ENCODE measurements at places on chromosomes 16 and 17. TPM values are rescaled to one million over a fixed set of nuclear protein-coding genes. Genes with fewer than 3 reads are reported as not detected.

Gene NOMO2
- 109 TPM for total RNA-seq

Gene KRTAP2-3
- total RNA-seq = not detected

Gene BAIAP3
- total RNA-seq = 2.0 TPM

Gene NLRC5
- total RNA-seq = not detected

Gene ZNF598
- 72.1 TPM for total RNA-seq

DNA sequence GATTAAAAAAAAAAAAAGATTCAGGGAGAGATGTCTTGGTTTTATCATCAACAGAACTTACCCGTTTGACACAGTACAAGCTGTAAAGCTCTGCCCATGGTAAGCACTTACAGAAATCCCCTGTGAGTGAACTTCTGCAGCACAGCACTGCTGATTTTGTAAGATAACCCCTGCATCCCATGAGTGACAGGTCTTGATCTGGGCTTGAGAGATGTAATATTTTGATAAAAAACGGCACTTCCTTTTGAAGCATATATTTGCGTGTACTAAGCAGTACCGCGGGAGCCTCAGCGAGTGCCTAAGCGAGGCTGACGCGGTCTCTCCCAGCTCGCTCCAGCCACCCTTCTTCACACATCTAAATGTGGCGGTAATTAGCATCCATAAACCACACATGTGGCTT lies 50.5 kb downstream of the IKZF3 start:
- no peak for DNase-seq

DNA sequence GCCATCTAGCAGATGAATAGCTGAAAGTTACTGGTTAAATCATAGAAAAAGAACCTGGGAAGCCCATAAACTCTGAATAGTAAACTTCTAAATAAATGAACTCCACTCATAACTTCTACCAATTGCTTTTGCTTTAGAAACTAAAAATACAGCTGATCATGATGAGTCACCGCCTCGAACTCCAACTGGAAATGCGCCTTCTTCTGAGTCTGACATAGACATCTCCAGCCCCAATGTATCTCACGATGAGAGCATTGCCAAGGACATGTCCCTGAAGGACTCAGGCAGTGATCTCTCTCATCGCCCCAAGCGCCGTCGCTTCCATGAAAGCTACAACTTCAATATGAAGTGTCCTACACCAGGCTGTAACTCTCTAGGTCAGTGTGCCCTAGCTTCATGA lies 9.7 kb downstream of the KAT7 start:
- DNase-seq = no peak

DNA sequence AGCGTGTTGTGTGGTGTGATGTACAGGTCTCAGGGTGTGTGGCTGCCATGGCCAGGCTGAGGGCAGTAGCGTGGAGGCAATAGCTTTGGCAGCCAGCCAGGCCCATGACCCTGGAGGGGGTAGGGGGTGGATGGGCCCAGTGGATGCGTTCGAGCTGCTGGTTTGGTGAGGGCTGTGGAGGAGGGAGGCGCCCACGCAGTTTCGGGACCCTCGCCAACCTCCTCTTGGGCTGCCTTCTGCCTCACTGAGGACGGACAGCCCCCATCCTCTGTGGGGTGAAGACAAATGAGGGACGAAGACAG lies 238.6 kb upstream of the GSE1 start:
- DNase-seq = peak; percentile 49

DNA sequence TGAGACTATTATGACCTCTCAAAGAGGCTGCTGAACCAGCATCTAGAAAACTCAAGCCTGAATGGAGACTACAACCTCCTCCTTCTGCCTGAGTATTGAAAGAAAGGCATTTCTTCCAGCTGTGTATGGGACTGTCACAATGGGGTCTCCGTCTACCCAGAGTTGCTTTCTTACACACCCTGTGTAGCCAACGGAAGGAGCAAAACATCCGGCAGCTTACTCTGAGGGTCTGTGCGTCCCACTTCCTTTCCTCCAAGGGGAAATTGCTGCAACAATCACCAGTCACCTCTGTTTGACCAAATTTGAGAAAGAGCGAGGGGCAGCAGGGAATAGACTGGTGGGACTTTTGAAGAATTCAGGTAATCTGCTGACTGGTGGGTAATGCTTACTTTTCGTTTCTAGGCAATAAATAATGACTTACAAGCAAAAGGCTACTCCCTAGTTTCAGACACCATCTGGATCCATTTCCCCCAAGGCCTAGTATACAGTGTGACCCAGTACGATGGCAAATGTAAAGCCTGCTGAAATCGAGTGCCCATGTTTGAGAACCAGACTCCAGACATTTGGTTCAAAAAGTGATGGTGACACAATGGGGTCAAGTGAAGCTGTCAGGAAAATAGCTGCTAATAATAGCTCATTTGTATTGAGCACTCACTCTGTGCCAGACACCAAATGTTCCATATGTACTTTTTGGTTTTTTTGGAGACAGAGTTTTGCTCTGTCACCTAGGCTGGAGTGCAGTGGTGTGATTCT lies 81.7 kb downstream of the YPEL2 start:
- DNase-seq = peak; percentile 61

- DNase-seq = peak; percentile 46
Observed at GRCh38 chr17:27649929-27650328, 18.9 kb downstream of the LGALS9 start.

GRCh38 chr16:20799599-20799998 lies 6.7 kb downstream of the ERI2 start:
- DNase-seq = peak; percentile 21

- no peak for DNase-seq
Observed at GRCh38 chr17:2847381-2848333, 51.4 kb downstream of the RAP1GAP2 start.

DNA sequence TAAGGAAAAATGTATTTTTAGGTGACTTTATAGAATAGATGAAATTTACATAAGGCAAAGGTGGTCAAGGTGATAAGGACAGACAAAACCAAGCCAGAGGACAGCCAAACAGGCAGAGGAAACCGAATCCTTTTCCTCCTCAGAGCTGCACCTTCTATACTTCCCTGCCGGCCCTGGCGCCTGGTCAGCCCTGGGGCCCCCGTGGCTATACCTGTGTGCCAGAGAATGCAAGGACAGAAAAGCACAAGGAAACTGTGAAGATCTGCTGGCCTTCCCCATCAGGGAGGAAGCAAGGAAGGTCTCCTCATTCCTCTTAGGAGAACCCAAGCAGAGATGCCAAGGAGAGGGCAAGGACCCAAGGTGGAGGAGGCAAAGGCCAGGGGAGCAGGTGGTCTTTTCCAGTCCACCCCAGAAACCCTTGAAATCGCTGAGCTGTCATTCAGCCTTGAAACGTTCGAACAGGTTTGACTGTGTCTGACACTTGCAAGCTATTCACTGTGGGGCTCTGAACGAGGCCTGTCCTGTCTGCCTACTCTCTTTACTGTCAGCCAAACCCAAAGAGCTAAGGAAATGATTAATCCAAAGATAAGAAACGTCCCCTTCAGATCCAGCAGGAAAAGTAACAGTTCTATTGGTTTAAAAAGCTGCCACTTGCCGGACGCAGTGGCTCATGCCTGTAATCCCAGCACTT lies 114.4 kb downstream of the XYLT1 start:
- DNase-seq = no peak

DNA sequence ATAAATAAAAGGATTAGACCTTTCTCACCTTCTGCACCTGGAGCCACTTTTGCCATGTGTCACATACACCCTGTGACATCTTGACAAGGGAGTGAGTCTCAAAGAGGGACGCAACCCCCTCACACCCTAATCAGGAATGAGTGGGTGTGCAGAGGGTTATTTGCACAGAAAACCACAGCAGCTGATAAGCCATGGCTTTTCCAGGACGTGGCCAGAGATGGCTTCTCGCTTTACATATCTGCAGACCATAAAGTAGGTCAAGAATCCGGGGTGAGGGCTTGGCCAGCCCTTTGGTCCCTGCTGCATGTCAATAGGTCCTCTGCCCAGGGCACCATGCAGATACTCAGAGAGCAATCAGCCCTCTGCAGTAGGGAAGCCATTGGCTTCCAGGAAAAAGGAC lies 2.4 kb upstream of the CD300LF start:
- no peak for DNase-seq

DNA sequence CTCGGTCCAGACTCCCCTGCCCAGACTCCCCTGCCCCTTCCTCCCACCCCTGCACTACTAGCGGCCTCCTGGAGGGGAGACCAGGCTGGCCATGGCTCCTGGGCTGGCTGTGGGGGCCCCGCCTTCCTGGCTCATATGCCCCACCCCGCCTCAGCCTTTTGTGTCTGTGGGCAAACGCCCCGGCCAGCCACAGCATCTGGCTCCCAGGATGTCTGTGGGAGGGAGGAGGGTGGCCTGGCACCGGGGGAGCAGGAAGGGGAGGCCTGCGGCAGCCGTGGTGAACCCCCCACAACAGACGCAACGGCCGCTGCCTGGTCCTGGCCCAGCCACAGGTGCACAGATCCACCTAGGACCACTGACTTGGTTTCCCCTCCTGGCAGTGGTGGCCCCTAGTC lies 32.9 kb downstream of the BAHCC1 start:
- DNase-seq = no peak

- no peak for DNase-seq
Observed at GRCh38 chr16:22888791-22889190, 74.8 kb downstream of the HS3ST2 start.

- DNase-seq = peak; percentile 22
Observed at GRCh38 chr16:72910875-72911274, 137.1 kb downstream of the ZFHX3 start.

DNA sequence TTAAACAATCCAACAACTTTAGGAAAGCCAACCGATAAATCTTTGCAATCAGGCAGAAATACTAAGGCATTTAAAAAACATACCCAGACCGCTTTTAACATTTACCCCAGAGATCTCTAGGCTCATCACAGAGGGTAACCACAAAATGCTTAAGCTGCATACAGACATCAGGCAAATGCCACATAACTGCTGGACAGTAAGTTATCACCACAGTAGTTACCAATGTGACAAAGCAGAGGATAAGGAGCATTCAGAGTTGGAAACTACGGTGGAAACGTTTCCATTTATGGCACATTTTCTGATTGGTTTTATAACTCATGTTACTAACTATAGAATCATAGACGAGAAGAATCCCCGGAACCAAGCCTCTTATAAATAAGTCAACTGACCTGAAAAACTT lies 77.5 kb downstream of the KANSL1 start:
- DNase-seq = no peak

DNA sequence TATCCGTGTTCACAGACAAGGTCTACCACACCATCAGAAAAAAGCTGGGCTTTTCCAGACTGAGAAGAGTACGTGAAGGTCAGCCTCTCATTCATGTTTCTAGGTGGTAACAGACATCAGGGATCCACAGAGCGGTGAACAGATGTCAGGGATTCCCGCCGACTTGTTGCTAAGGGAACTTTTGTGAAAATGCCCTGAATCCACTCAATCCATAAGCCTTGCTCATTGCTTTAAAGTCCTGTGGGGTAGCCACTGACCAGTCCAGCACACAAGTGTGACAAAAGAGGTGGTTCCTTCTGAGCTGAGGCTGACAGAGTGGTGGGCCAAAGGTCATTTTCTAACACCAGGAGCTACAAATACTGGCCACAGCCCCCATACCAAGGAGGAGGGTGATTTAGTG lies 5.9 kb downstream of the GAS7 start:
- DNase-seq = no peak

- no peak for DNase-seq
Observed at GRCh38 chr17:52754838-52755237, 596.3 kb upstream of the CA10 start.

GRCh38 chr16:77273-77806 lies 685 bp upstream of the MPG start:
- no peak for DNase-seq

- DNase-seq = no peak
Observed at GRCh38 chr17:49294122-49294521, 63.5 kb upstream of the PHOSPHO1 start.

- DNase-seq = no peak
Observed at GRCh38 chr17:63530557-63531021, 7.4 kb downstream of the KCNH6 start.

DNA sequence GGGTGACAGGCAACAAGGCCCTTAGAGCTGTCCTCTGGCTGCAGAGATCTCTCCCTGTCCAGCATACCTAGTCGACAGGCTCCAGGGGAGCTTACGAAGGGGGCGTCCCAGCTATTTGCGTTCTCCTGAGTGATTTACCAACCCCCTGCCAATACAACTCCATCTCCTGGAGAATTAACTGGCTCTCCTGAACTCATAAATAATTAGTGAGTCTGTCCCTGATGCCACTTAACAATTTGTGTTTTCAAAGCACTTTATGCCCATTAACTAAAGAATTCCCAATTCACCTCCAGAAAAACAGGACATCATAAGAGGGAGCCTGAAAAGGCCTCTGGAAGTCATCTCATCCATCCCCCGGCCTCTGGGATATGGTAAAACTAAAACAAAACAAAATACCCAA lies 26.7 kb downstream of the SDK2 start:
- DNase-seq = no peak

DNA sequence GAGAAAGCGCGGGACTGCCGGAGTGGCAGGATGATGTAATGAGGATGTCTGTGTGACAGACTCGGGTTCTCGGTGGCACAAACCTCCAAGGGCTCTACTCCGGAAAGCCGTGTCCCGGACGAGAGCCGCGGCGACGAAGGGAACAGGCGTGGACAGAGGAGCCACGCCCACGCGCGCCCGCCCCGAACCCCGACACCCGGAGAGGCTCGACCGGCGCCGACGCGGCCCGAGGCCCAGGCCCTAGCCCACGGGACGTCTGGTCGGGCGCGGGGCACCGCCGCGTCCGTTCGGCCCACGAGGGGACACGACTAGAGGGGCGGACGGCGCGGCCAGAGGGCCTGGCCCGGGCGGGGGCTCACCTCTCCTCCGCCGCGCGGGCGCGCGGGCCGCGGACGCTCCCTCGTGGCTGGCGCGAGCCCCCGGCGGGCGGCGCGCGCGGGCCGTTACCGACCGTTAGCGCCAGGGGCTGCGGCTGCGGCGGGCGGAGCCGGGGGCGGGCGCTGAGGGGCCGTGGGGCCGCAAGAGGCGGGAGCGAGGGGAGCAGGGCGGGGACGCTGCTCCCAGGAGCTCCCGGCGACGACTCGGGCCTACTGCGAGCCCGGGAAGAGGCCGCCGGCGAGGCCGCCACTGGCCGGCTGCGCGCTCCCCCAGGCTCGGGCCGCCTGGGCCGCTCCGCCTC lies 2.1 kb upstream of the IRX5 start:
- DNase-seq = no peak

- DNase-seq = no peak
Observed at GRCh38 chr17:79224903-79225302, 150.3 kb downstream of the ENGASE start.

DNA sequence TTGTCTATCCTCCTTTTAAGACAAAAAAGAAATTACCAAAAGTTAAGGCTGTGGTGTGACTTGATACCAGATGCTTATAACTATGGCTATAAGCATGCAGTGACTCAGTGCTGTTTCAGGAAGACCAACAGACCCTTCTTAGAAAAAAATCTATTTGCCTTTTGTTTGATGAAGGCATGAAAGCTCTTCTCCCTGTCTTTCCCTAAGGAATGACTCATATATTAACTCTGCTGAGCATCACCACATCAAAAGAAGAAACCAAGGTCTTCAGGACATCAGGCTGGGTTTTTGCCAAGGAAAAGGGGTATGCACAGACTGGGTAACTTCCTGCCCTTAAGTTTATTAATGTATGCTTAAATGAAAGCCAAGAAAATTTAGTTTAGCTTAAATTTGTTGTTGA lies 47.1 kb downstream of the VMP1 start:
- no peak for DNase-seq
